ENCODE measurements at places on chromosomes 11 and 22.

- no peak for DNase-seq
These were observed 46.0 kb downstream of the LRP5 start for GRCh38 chr11:68358416-68358815.

DNA sequence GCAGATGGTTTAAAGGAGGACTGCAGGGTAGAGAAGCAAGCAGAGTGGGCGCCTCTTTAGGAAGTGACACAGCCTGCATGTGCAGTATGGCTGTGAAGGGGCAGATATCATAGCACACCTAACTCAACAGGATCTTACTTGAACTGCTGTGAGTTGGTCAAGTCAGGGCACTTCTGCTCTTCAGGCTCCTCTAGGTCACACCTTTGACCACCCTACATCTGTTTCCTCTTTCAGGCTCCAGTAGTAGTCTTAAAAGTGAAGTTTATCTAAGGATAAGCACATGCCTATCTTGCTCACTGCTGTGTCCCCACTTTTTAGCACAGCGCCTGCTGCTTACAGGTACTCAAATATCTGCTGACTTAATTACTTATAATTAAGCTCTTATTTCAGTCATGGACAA lies 6.5 kb downstream of the MRPL16 start:
- no peak for DNase-seq

GRCh38 chr11:124195189-124195734 lies 12.1 kb downstream of the OR10D3 start:
- DNase-seq = peak; percentile 52

DNA sequence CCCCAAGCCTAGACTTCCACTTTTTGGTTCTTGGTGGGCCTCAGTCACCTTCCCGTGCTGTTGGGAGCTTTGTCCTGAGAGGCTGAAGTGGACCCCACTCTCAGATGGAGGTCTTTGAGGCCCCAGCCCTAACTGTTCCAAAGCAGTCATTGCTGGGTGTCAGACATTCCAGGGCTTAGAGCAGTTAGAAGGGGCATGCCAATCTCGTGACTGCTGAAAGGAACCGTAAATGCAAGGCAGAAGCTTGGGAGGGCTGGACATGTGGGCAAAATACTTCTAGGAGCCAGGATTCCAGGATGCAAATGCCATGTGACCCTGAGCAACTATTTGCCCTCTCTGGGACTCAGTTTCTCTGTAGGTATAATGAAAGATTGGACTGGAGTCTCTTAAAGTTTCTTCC lies 118.8 kb upstream of the CRYBB3 start:
- no peak for DNase-seq

DNA sequence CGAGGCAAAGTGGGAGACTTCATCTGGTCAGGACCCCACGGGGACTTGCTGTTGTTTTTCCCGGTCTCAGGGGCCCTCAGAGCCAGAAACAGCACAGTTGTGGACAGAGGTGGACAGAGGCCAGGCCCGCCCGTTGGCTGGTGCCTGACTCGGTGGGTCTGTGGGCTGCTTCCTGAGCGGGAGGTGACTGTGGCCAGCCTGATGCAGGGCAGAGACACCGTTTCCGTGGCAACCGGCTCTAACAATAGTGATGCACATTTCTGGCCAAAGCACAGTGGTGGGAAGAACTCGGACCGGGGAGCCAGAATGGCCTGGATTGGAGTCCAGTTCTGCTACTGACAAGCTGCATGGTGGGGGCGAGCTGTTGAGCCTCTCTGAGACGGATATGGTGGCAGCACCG lies 58.7 kb upstream of the ATXN10 start:
- DNase-seq = no peak

Data from GF-D8 (cell line).